ENCODE measurements at places on chromosomes 12 and 14. TPM values are rescaled to one million over a fixed set of nuclear protein-coding genes. Genes with fewer than 3 reads are reported as not detected.
A peak's percentile ranks its signal among the peaks of the same experiment; 100 is the strongest.

- no peak for DNase-seq
Observed at GRCh38 chr14:69042787-69043444, 63.8 kb upstream of the ACTN1 start.

GRCh38 chr12:1590221-1590979 lies 4.0 kb downstream of the FBXL14 start:
- DNase-seq, result no peak

DNA sequence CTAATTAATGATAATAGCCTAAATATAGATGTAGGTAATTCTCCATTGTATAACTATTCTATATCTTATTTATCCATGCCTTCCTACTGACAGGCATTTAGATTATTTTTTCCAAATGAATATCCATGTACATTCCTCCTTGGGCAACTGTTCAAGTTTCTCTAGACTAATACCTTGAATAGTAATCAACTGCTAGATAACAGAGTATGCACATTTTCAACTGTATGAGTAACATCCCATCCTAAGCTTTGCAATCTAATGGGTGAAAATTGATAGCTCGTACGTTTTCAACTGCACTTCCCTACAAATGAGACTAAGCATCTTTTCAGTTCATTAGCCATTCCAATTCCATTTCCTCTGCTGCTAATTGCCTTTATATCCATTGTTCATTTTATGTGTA lies 37.0 kb downstream of the YAF2 start:
- no peak for DNase-seq

- DNase-seq, result peak; percentile 33
Observed at GRCh38 chr12:100348657-100349454, 8.0 kb upstream of the SLC17A8 start.

GRCh38 chr12:131134523-131135310 lies 181.0 kb downstream of the ADGRD1 start:
- DNase-seq, result no peak

The DUSP6 gene
- total RNA-seq, result 2.2 TPM

GRCh38 chr14:37384870-37385596 lies 187.3 kb downstream of the MIPOL1 start:
- no peak for DNase-seq

DNA sequence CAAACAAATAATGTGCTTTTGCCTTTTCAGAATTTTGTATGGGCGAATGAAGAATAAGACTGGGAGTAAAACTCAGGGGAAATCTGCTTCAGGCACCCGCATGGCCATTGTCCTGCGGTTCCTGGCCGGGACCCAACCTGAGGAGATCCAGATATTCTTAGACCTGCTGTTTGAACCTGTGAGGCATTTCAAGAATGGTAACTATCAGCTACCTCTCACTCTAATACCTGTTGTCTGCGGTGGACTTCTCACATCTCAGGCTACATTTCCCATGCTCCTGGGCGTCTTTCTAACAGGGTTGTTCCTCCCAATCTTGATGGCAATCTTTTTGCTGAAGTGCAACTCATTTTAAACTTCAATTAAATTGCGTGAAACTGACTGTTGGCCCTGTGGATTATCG lies 47.1 kb downstream of the UTP20 start:
- no peak for DNase-seq

The KLRC1 gene
- 0.36 TPM for total RNA-seq

- no peak for DNase-seq
Observed at GRCh38 chr14:91339671-91340369, 77.8 kb downstream of the CCDC88C start.

DNA sequence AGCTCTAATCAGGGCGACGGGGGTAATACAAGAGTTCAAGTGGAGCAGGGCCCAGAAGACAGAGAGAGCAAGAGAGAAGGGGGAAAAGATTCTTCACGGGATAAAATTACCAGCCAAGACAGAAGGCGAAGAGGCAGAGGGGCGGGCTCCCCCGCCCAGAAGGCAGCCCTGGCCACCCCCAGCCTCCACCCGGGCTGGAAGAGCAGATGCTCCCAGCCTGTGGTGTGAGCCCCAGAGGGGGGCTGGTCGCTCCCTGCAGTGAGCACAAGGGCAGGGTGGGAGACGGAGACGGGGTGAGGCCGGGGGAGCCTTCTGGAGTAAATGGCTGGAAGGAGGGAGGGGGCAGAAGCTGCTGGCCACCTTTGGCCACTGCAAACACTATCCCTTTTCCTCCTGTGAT lies 1035.6 kb downstream of the VRK1 start:
- no peak for DNase-seq

DNA sequence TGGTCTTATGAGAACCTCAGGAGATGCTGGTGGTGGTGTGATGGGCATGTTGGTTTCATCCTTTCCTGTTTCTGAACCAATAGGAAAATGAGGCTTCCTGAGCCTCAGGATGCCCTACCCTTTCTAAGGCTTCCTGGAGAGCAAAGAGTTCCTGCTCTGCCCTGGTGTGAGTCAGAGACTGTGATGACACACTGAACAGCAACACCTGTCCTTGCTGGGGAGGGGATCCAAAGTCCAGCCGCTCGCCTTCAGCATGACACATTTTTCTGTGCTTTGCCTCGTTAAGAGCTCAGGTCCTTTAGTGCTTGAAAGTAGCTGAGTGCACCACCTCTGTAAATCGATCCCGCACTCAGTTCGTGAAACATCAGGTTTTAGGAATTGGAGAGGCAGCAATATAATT lies 116.0 kb downstream of the CACNA1C start:
- no peak for DNase-seq

- peak; percentile 65 for DNase-seq
Observed at GRCh38 chr12:2306012-2306411, 253.2 kb downstream of the CACNA1C start.

DNA sequence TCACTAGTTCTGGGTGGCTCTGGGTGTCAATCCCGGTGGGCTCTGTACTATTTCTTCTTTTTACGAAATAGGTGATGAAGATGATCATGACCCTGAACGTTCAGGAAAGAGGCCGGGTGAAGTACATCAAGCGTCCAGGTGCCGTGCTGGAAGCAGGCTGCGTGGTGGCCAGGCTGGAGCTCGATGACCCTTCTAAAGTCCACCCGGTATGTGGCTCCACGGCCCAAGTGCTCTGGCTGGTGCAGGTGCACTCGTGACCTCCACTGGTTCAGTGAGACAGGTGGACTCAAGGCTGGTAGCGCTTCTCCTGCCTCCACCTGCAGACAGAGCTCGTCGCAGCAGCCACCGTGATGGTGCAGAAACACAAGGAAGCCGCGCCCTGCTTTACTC lies 85.1 kb downstream of the ACACB start:
- no peak for DNase-seq

- DNase-seq, result no peak
Observed at GRCh38 chr14:24630087-24630871, 3.7 kb downstream of the GZMB start.

The HPD gene
- total RNA-seq, result not detected

Measured in OCI-LY7 (cell line).